ENCODE measurements at places on chromosomes 12 and 14.

DNA sequence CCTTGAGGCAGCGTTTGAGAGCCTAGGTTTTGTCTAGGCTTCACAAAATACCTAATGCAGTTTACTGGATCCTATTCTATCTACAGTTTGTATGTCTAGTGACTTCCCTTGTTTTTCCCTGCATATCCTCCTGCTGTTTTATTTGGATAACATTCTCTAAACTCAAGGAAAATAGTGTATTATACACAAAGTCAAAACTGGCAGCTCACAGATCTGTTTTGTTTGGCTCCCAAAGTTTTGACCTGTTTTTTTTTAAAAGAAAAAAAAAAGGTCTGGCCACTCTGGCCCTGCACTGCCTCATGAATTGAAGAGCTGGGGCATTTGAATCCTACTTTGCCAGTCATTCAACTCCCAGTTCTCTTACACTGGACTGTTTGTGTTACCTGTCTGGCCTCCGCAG, 155.3 kb downstream of the KICS2 start:
- no peak for DNase-seq

- DNase-seq = no peak
Observed at GRCh38 chr12:40232602-40233001, 7.8 kb downstream of the LRRK2 start.

GRCh38 chr14:95299271-95299670, 20.4 kb downstream of the CLMN start:
- no peak for DNase-seq

DNA sequence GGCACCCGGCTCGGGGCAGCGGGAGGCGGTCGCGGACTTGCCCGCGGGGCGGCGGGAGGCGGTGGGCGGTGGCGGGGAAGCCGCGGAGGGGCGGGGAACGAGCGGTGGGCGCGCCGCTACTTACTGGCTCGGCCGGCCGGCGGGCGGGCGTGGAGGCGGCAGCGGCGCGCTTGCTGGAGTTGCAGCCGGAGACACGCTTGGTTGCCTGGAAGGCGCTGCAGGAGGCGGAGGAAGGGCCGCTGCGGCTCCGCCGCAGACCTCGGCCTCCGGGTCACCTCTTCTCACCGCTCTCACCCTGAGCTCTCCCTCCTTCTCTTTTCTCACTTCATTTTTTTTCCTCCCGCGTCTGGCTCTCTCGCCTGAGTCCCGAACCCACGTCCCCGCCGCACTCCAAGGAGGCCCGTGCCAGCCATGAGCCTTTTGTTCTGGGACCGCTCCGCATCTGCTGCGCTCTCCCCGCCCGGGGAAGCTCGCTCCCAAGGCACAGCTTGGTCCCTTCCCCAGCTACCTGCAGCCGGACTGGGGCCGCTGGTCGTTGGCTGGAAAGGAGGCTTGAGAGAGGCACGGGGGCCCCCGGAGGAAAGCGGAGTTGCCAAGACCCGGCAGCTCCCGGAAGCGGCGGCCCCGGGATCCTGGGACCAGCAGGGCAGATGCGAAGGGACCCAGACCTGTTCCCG, 592 bp upstream of the KCNK10 start:
- DNase-seq = no peak

- no peak for DNase-seq
Observed at GRCh38 chr14:59582161-59582560, 5.5 kb upstream of the CCDC175 start.

GRCh38 chr14:101561145-101561896, at the start of gene DIO3:
Gene DIO3 (plus strand): TSS chr14:101561495.
- DNase-seq = no peak

DNA sequence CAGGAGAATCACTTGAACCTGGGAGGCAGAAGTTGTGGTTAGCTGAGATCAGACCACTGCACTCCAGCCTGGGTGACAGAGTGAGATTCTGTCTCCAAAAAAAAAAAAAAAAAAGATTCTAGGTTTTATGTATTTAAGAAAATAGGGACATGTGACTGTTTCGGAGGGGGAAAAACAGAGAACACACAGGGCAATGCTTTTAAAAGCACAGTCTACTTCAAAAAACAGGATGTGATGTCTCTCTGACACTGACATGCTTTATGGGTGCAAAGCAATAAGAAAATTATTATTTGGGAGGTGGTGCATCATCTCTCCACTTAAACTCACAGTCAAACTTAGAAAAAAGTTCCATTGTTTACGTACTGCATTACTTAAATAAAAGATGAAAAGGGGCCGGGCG, 28.7 kb downstream of the CLIP1 start:
- DNase-seq = peak; percentile 43

GRCh38 chr14:91387951-91388381, 29.7 kb downstream of the CCDC88C start:
- no peak for DNase-seq

DNA sequence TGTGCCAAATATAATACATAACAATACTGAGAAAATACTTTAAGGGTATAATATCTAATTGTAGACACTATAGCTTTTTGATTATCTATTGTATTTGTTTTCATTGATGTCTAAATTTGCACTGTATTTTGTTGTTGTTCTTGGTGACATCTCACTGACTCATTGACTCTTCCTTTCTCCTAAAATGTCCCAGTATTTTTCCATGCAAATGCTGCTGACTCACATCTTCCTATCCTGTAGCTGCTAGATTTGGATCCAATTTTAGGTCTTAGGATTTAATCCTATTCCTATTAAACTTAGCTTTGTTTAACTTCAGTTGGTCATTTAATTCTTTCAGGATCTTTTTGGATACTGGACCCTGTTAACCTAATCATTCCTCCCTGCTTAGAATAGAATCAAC, 148.5 kb downstream of the TMTC2 start:
- DNase-seq = no peak

- no peak for DNase-seq
Observed at GRCh38 chr12:101045486-101046464, 164.3 kb downstream of the SLC5A8 start.

DNA sequence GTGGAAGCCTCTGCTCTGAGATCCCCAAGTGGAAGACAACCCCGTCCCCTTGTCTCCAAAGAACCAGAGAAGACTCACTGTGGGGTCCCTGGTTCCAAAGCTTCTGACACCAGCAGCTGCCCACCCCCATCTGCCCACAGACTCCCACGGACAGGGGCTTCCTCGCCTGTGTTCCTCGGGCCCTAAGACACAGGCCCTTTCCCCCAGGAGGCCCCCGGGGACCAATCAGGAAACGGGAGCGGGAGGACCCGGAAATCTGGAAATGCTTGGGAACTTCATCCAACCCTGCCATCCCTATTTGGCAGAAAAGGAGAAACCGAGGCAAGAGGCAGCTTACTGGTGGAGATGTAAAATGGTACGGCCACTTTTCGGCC, 113.1 kb downstream of the NCOR2 start:
- DNase-seq = no peak

- no peak for DNase-seq
Observed at GRCh38 chr12:105927564-105927963, 211.2 kb downstream of the NUAK1 start.

Data from CD4-positive, alpha-beta T cell treated with Interferon alpha-2 for 1 hour (primary cell).